ENCODE measurements at places on chromosomes 7 and 10.

GRCh38 chr7:90474284-90475210 lies 5.1 kb downstream of the PTTG1IP2 start:
- DNase-seq, result no peak

DNA sequence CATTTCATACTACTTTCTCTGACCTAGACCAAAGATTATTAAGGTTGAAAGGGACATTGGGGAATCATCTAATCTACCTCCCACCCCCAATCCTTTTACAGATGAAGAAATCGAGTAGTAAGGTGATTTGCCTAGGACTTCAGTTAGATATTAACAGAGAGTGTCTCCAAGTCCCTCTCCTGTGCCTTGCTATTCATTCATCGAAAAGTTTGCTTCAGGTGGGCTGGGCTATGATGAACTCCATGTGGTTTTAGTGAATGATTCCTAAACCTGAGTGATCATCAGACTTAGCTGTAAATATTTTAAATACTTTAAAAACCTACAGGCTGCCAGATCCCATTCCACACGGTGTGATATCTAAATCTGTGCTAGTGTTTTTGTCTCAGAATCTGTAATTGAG lies 259.4 kb upstream of the SORCS1 start:
- DNase-seq, result no peak

- DNase-seq, result no peak
These were observed 284.9 kb upstream of the COBL start for GRCh38 chr7:51601461-51601860.

- DNase-seq, result no peak
These were observed 44.0 kb upstream of the HPSE2 start for GRCh38 chr10:99279626-99280111.

- no peak for DNase-seq
These were observed 63.8 kb upstream of the NMT2 start for GRCh38 chr10:15232279-15232678.

DNA sequence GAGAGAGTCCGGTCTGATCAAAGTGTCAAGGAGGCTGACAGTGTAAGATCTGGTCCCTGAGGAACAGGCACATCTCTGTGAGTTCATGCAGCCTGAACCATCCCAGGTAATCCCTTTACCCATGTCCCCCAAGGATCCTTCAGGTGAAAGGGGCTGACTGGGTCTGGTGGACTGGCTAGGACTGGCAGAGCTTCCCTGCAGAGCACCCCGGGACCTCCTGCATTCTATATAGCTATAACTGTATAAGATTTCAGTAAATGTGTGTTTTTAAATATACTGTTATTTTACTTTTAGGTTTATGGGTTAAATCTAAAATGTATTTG lies 246.8 kb downstream of the ELMO1 start:
- no peak for DNase-seq

- no peak for DNase-seq
These were observed 25.6 kb upstream of the PLEKHA1 start for GRCh38 chr10:122348935-122349361.

DNA sequence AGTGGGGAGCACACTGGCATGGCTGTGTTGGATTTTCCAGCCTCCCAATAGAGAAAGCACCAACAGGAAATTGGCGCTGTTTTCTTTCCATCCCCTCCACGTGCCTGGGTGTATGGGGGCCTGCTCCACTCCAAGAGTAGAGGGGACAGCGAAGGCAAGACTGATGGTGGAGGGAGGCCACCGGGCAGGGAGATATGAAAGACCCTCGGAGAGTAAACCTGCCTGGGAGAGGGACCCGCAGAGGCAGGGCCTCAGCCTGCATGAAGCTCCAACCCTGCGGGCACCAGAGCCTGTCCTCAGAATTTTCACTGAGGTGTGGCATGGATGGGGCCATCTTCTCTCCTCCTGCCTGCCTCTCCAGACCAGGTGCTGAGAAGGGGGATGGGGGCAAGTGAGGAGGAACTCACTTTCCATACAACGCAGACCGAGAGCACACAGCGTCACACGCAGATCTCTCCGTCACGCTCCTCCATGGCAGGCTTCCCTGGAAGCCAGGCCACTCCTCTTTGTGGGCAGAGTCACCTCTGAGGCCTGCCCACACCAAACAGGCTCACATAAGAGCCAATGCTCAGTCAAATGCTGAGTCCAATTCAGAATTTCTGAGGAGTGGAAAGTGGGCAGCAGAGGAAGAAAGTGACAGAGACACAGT lies 18.8 kb downstream of the ANXA11 start:
- DNase-seq, result no peak

DNA sequence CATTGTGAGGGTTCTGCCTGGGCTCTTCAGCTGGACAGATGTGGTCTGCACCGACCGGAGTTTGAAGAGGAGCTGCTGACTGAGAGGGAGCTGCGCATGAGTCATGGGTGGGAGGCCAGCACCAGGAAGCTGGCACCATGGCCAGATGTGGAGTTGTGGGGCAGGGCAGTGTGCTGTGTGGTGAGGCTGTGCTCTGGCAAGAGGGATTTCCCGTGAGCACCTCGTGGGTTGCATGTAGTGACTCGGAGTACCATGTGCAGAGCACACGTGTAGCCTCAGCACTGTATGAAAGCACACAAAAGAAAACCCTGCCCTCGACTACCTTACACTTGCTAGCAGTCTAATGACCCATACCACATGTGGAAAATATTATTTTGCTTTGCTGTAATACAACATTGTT lies 103.4 kb downstream of the WNT2 start:
- no peak for DNase-seq

GRCh38 chr7:45007571-45008328 lies 7.7 kb downstream of the CCM2 start:
- DNase-seq, result no peak
